ENCODE measurements at places on chromosomes 7 and 10.
A peak's percentile ranks its signal among the peaks of the same experiment; 100 is the strongest.

GRCh38 chr10:11097686-11098085 lies 80.0 kb downstream of the CELF2 start:
- DNase-seq: no peak

DNA sequence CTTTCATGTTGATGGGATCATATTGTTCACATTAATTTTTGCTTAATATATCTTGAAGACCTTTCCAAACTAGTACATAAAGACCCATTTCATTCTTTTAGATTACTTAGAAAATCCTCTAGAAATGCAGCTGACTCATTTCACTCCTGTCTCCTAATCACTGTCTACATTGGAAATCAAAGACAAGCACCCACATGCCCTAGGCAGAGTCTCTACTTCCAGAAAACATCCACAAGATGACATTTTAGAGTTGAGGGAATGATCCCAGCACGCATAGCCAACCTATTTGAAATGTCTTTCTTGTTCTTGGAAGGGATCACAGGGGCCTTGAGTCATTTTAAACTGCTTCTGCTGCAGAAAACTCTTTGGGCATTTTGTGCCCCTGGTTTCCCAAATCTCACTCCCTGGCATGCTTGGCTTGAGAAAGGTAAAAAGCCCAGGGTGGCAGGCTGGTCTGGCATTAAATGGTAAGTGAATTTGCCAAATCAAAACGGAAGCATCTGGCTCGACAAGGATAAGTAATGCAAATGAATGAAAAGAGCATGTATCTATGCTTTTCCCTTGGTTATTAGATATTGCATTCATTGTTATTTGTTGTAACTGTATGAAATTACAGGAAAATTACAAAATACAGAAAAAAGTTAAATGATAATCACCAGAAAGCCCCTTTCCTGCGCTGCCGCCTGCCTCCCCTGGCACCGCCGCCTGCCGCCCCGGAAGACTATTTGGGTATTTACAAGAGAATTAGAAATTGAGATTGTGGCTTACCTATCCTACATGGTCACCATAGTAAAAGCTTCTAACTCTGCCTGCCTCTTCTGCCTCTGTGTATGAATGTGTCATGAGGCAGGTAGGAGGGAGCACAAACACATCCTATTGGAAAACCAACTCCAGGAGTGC lies 225.3 kb downstream of the PTEN start:
- DNase-seq: no peak

DNA sequence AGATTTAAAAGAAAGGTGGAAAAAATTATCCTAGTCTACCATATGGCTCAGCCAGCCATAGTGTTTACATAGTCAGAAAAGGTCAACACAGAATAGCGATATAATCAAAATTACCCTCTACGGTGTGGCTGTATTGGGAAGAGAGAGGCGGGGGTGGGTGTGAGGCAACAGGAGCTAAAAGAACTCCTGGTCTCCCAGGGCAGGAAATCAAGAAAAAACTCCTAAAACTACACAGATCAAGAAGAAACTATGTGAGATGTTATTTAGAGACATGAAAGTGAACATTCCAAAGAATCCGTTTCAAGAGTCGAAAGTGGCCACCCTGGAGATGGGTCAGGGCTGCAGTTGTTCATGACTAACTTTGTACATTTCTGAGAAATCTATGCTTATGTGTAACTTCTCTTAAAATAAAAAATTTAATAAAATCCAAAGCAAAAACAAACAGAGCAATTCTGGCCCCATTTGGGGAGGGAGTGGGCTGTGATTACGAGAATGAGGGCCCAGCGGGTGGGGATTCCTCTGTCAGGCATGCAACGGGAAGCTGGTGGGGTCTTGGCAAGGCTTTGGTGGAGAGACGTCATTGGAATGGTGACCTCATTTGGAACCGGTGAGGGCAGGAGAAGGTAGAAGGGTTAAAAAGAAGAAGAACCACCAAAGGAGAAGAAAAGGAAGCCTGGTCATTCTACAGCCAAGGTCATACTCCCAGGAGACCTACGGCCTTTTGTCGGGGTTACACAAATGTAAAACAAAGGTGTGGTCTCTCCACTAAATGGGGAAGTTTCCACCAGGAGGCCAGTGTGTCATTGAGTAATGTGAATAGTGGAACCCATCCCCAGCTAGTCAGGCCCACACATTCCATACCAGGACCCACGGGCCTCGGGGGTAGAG lies 71.2 kb upstream of the DUSP5 start:
- no peak for DNase-seq

- peak; percentile 46 for DNase-seq
Measured at GRCh38 chr7:106866298-106867281, 1.5 kb downstream of the PIK3CG start.

- no peak for DNase-seq
Measured at GRCh38 chr10:66183028-66183427, 742.8 kb upstream of the LRRTM3 start.

GRCh38 chr7:63071920-63072319 lies 926.7 kb upstream of the ZNF722 start:
- no peak for DNase-seq

- DNase-seq: no peak
Measured at GRCh38 chr7:131480384-131481315, 75.8 kb downstream of the PODXL start.

DNA sequence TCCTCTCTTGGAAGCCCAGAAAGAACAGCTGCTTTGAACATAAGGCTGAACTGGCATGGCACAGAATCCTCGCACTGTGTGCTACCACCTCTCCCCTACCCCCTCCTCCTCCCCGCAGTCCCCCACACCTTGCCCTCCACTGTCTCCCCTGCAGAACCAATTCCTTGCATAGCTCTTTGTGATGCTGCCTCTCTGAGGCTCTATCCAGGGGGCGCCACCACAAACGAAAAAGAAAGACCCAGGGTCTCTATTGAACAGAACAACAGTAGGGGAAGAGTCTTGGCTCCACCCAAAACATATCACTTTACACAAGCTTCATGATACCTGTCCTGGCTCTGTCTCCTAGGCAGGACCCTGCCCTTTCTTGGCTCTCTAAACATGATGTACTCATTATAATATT lies 26.2 kb upstream of the EBLN1 start:
- DNase-seq: no peak

GRCh38 chr10:42477170-42477569 lies 161.2 kb downstream of the ZNF33B start:
- DNase-seq: no peak

- no peak for DNase-seq
Measured at GRCh38 chr10:31000867-31001266, 30.8 kb downstream of the ZNF438 start.

DNA sequence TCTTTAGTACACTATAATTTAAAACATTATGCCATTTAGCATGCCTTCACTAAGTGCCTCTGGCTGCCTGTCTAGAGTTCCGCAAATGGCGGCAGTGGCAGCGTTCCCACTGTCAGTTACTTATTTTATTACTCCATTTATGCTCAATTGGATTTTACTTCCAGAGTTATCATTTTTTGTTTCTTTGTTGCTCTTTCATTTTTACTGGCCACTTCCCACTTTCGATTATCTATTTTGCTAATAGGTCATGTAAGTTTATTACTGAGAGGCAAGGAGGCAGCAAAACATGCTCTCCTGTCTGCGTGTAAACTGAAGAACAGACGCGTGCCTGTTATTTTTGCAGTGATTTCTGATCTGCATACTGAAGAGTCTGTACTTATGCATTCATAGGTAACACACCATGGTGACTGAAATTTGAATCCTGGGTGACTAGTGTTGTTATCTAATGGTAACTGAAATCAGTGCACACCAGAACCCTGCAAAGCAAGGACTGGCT lies 23.1 kb downstream of the KDM7A start:
- no peak for DNase-seq

DNA sequence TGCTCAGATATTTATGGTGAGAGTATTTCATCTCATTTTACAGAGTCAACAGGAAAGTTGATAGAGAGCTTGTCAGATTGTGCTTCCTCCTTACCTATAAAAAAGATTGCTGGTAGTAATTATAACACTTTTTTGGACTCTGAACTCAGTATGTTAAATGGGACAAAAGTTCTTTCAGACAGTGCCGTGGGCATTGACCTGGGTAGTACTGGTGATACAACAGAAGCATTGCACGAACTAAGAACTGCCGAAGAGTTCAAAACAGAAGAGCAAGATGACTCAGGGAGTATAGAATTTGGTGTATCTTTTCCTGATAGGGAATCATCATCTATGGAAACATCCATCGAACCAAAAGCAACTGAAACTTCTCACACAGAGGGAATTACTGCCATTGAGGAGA lies 58.6 kb downstream of the LOXL4 start:
- DNase-seq: no peak

DNA sequence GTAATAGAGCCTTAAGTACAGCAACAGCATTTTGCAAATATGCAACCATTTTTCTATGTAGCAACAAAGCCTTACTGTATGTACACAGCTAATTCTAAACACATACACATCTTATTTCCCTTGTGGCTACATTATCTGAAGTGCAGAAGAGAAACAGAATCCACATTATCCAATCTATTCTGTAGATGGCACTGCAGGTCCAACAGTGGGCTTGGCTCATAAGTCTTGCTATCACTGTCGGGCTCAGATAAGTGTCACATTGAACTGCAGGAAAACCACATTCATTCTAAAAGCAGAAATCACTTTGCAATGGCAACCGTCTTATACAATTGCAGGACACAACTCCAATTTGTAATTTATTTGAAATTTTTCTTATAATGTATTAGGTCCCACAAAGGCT lies 109.8 kb upstream of the NOBOX start:
- no peak for DNase-seq

DNA sequence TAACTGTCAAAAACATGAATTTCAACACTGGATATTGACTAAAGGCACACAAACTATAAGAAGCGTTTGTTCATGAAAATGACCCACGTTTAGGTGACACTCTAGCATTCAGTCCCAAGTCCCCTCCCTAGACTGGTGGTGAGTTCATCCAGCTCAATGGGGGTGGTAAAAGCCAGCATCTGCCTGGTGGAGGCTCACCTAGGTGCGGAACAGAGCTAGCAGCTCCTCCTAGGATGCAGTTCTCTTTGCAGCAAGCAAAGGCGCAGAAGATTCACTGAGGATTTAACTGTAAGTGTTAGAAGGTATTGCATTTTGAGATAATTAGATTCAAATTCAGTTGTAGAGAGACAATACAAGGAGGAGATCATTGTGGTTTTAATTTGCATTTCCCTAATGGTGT lies 87.6 kb downstream of the VSTM2A start:
- no peak for DNase-seq
